Glutamatergic neuron (in vitro differentiated cells): ENCODE measurements at places on chromosomes 3 and 15. TPM values are rescaled to one million over a fixed set of nuclear protein-coding genes. Genes with fewer than 3 reads are reported as not detected.

The SLTM gene
- total RNA-seq, result 76.7 TPM

The RTP3 gene
- total RNA-seq, result not detected

The SLC27A2 gene
- total RNA-seq, result not detected

The C3orf49 gene
- total RNA-seq, result not detected

The IL20RB gene
- total RNA-seq, result 1.8 TPM

The CADPS gene
- 265 TPM for total RNA-seq

The ITGA11 gene
- total RNA-seq, result 0.22 TPM

The TRIM42 gene
- not detected for total RNA-seq

The ZBBX gene
- 1.4 TPM for total RNA-seq

The DNAJC17 gene
- total RNA-seq, result 43.2 TPM

The TMC3 gene
- not detected for total RNA-seq

The ARID3B gene
- 154 TPM for total RNA-seq

The CACNA2D3 gene
- total RNA-seq, result 10.0 TPM

The TPRG1 gene
- 1.3 TPM for total RNA-seq
